Upper lobe of left lung (tissue), 6 donors: ENCODE measurements at places on chromosomes 4 and X. TPM values are rescaled to one million over a fixed set of nuclear protein-coding genes. Genes with fewer than 3 reads are reported as not detected.

MCF2 gene
- total RNA-seq, result not detected

HTRA3 gene
- total RNA-seq, result 51.1 TPM

TMSB15C gene
- 0.55 TPM for total RNA-seq

ASB12 gene
- total RNA-seq, result not detected

REELD1 gene
- 0.26 TPM for total RNA-seq

ARHGAP10 gene
- total RNA-seq, result 26.3 TPM

TCEAL7 gene
- total RNA-seq, result not detected

GRCh38 chrX:150805736-150806135, 92.7 kb downstream of the CD99L2 start:
- no peaks in the 10 kb centered on the region for H3K36me3 ChIP-seq
- no peaks in the 10 kb centered on the region for H3K4me1 ChIP-seq
- no peaks in the 10 kb centered on the region for H3K27me3 ChIP-seq

DNA sequence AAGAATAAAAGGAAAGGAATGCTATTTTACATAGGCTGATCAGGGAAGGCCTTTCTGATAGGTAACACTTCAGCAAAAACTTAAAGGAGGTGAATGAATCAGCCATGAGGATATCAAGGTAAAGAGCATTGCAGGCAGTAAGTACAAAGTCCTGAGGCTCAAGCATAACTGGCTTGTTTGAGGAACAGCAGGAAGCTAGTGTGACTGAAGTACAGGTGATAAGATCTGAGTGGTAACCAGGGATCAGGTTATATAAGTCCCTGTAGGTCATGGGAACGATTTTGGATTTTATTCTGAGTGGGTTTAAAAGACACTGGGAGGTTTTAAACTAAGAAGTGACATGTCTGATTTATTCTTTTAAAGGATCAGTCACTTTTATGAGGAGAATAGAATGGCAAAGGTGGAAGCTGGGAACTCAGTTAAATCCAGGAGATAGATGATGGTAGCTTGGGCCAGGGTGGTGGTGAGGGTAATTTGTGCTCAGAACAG, 47.1 kb upstream of the THOC2 start:
- no peaks in the 10 kb centered on the region for H3K36me3 ChIP-seq
- no peaks in the 10 kb centered on the region for H3K27me3 ChIP-seq
- H3K27ac ChIP-seq, result no peak overlapping the region
- DNase-seq, result no peak

DNA sequence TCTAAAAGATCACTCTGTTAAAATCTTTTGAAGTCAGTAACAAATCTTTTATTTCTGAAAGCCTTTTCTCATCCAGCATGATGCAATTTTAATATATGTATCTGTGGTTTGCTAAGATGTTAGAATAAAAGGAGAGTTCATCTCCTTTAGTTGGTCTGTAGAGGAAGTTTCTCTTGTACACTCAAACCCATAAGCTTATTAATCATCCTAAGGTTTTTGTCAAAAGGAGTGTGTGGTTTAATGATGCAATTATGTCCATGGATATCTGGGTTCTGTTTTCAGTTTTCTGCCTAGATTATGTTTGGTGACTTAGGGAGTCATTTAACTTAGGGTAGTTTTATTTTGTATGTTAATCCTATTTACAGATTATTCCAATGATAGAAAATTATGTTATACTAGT, 52.1 kb upstream of the NDST4 start:
- H3K4me1 ChIP-seq, result no peaks in the 10 kb centered on the region
- H3K36me3 ChIP-seq, result no peaks in the 10 kb centered on the region
- H3K27me3 ChIP-seq, result no peaks in the 10 kb centered on the region
- DNase-seq, result no peak
- H3K27ac ChIP-seq, result no peak overlapping the region

DNA sequence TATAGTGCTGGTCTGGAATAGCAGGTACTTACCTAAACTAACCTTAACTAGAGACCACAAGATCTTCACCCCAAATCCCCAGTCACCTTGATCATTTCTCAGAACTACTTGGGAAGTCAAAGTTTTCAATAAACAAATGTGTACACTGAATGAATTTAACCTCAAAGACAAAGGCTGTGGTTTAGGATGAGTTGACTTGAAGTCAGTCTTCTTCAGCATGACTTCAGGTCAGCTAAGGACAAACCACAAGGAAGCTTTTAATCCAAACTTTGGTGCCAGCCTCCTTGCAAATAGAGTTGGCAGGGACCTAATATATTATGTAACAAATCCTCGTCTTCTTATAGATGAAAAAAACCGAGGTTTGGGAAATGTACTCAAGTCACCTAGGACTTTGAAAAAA, 21.2 kb upstream of the VCX2 start:
- no peaks in the 10 kb centered on the region for H3K36me3 ChIP-seq
- H3K27ac ChIP-seq, result no peak overlapping the region
- no peaks in the 10 kb centered on the region for H3K4me1 ChIP-seq
- no peaks in the 10 kb centered on the region for H3K27me3 ChIP-seq
- no peak overlapping the region for H3K4me3 ChIP-seq
- no peak for DNase-seq

GRCh38 chr4:22502895-22503814, 12.7 kb downstream of the ADGRA3 start:
- H3K27ac ChIP-seq, result no peak overlapping the region
- no peaks in the 10 kb centered on the region for H3K36me3 ChIP-seq
- H3K4me3 ChIP-seq, result no peak overlapping the region
- DNase-seq, result no peak
- H3K4me1 ChIP-seq, result peaks cover 17% of the 10 kb centered on the region
- no peaks in the 10 kb centered on the region for H3K27me3 ChIP-seq

GRCh38 chr4:61442936-61443335, 242.8 kb downstream of the ADGRL3 start:
- no peaks in the 10 kb centered on the region for H3K36me3 ChIP-seq
- no peak overlapping the region for H3K4me3 ChIP-seq
- no peaks in the 10 kb centered on the region for H3K4me1 ChIP-seq
- DNase-seq, result no peak

- H3K4me1 ChIP-seq, result no peaks in the 10 kb centered on the region
- no peaks in the 10 kb centered on the region for H3K36me3 ChIP-seq
- no peak for DNase-seq
- no peaks in the 10 kb centered on the region for H3K27me3 ChIP-seq
Observed at GRCh38 chr4:70666369-70666768, at the start of gene JCHAIN. Gene JCHAIN, minus strand, starts transcription at chr4:70666508. Its CDS starts 18 bp downstream, at chr4:70666490.
